ENCODE measurements at places on chromosomes 1 and 21.

- DNase-seq: no peak
These were observed 305.9 kb downstream of the BRINP2 start for GRCh38 chr1:177476676-177477075.

DNA sequence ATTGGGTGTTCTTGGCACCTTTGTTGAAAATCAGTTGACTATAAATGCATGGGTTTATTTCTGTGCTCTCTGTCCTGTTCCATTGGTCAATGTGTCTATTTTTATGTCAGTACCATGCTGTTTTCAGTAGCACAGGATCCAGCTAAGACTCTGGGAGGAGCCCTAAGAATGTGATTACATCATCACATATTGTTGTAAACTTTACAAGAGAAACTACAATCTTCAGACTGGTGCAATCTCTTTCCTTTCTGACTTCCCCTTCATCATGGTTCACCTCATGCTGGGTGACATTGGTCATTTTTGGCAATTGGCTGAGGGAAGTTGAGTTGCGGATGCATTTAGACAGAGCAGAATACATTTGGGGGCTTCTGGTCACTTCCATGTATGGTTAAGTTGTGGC lies 88.4 kb downstream of the C21orf91 start:
- DNase-seq: no peak

DNA sequence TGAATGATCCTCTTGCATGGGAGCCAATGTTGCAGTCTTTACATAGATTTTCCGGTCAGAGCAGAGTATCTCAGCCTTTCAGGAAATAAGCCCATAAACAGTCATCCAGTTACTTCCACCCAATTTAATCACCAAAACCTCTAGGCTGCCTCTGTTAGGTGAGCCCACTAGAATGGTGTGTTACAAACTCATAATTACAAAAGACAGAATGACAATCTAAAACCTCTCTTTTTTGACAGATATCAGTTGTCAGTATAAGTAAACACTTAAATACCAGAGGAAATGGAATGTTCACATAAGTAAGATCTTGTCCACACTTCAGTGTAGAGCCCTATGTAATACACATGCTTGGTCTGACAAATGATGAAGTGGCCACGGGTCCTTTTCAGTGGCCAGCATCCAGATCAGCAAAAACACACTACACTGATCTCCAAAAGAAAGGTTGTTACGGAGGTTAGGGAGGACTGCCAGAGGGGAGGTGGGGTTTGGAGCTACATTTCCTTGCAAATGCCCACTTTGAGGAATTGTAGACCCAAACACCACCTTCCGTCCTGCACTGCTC lies 71.3 kb upstream of the FBXO28 start:
- no peak for DNase-seq

DNA sequence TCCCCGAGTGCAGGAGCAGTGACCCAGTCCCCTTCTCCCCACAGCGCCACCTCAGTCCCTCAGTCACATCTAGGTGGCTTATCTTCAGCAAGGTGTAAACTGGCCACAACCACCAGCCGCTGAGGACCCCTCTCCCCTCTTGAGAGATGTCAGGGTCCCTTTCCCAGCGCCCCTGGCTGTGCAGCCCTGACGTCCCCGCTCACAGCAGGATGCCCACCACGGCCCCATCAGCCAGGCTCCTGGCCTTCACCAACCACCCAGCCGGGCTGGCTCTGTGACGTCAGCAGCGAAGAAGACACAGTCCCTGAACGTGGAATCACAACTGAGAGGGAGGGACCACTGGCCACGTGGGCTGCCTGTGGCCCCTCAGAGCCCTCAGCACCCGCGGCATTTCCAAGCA lies 249.4 kb downstream of the NPHP4 start:
- no peak for DNase-seq

GRCh38 chr21:41731081-41731480 lies 35.8 kb downstream of the RIPK4 start:
- no peak for DNase-seq

- no peak for DNase-seq
These were observed 29.3 kb downstream of the PIK3CD start for GRCh38 chr1:9680828-9681227.

DNA sequence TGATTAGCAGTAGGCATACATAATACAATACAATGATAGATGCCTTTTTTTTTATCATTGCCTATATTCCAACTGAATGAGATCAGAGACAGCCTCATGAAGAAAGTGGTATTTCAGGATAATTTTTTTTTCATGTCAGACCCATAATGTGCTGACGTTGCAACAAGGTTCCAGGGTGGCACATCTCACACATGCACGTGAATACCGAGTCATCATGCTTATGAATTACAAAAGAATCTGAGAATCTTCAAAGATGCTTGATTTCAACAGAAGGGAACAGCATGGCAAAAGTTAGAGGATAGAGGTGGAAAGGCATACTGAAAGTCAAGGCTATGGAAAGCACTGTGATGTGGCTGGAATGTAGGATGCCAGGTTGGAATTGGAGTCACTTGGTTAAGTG lies 5.0 kb upstream of the RNF11 start:
- DNase-seq: no peak

- no peak for DNase-seq
These were observed 179.3 kb downstream of the VAV3 start for GRCh38 chr1:107785496-107786202.

- DNase-seq: no peak
These were observed 12.1 kb downstream of the FOXD2 start for GRCh38 chr1:47449822-47450552.

- DNase-seq: no peak
These were observed 6.3 kb downstream of the CDKN2C start for GRCh38 chr1:50976111-50976889.

GRCh38 chr1:27418326-27419185 lies 26.1 kb downstream of the GPR3 start:
- DNase-seq: no peak

DNA sequence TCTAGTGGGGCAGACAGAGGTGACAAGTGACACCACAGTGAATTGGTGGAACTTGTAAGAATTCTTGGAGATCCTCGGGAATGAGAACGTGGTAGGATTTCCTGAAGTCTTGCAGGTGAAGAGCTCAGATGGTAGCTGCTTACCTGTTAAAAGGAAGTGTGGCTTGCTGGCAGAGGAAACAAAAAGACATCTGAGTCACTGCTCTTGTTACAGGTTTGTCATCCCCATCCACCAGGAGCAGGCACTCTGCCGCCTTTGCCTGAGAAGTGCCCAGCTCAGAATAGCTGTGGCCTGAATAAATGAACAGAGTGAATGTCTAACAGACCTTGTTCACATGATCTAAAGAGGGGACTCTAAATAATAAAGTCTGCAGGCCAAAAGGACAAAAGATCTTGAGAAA lies 12.3 kb upstream of the ZSCAN20 start:
- no peak for DNase-seq

DNA sequence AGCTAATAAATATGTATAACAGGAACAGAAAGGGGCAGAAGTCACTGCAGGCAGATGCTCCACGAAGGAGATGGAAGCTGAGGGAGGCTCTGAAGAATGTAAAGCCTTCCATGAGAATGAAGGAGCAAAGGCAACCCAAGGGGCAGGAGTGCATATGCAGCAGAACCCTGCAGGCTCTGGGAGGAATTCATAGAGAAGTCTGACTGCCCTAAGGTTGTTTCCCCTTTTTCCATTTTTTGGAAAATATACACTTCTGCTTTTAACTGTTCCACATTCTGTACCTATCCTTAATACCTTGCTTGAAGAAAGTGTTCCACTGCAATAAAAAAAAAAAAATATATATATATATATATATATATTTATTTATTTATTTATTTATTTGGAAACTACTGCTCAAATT lies 69.6 kb downstream of the CD34 start:
- DNase-seq: no peak

GRCh38 chr1:103230061-103230460 lies 121.7 kb upstream of the COL11A1 start:
- no peak for DNase-seq

GRCh38 chr1:59446257-59446901 lies 149.5 kb downstream of the FGGY start:
- DNase-seq: no peak

DNA sequence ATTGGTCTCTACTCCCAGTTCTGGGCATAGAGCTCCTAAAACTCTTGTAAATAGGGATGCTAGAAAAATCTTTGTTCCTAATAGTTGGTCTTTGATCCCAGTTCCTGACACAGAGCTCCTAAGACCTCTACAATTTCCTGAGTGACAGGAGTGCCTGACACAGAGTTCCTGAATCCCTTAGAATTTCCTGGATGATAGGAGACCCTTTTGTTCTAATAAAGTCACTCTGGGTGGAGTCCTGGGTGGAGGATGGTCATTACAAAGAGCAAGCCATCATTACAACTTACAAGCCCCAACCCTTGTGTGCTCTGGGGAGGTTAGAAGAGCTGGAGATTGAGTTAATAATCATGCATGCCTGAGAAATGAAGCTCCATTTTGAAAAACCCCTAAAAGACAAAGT lies 58.4 kb downstream of the ZZZ3 start:
- no peak for DNase-seq

GRCh38 chr1:2251786-2252185 lies 23.7 kb downstream of the SKI start:
- no peak for DNase-seq

DNA sequence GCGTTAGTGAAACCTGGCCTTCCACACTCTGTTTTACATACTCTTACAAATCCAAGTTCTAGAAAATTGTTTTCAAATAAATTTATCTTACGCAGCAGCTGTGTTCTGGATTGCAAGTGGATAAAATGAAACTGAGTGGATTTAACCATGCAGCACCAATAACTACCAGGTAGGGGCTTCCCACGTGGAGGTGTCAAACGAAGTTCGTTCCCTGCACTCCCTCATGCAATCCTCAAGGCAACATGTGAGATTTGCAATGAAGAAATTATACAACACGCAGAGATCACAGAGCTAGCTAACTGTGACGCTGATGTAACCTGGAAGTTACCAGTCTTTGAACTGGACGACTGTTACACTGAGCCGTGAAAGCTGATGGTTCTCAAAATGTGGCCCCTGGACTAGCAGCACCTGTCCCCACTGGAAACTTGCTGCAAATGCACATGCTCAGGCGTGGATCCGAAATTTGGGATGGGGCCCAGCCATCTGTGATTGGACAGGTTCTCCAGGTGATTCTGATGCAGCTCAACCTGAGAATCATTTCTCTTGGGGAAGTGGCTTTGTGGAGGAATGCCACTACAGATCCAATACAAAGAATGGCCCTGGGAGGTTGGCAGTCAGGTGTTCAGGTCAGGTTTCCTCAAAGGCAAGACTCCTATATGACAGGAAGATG lies 36.3 kb downstream of the RSPH1 start:
- no peak for DNase-seq

DNA sequence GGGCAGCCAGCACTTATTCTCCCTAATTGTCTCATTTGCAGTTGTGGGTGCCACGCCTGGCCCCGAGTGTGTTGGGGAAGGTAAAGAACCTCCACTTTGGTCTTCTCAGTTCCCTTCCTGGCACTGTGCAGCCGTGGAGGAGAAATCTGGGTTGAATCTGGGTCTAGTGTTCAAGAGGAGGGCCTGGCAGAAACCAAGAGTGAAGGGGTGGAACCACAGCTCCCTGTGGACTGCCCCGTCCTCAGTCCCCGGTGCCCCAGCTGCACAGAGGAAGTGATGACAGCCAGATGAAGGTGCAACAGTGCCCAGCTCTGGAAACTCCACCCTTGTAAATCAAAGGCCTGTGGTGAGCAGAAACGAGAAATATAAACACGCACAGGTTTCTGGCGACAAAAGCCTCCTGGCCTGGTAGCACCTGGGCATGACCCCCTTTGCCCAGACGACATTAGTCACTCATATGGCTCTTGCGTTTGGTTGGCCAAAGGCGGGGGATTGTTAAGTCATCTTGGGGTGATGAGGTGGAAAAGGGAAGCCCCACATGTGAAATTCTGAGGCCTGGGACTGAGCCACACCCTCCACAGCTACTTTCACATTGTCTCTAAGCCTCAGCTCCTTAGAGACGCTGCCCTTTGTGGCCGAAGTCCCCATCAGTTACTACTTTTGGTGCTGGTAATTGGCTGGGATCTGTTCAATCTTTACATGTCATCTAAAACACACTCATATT lies 4.2 kb upstream of the ECE1 start:
- DNase-seq: no peak

DNA sequence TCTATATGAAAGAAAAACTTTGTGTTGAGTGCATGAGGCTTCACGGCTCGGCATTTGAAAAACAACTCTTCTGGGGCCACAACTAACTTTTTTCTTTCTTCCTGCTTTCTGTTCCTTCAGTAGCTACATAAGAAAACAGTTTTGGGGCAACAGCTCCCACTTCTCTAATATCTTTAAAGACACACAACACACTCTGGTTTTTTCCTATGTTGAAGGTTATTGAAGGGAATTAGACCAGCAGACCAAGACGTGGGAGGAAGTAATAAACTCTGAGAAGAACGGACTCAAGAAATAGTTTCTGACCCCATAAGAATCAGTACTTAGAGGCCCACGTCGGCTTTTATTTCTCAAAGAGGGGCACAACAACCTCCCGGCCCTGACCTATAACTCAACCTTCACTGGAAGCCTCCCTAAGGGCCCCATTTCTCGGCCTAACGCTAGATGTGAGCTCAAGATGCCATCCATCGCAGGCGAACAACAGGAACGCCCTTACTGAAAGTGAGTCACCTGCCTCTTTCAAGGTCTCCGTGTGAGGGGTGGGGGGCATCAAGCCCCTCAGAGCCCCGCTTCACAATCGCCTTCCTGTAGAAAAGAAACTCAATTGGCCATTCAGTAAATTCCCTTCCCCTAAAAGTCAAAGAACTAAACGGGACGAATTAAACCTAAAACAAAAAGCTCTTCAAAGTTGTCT lies 844 bp downstream of the ZMYM6 start:
- peak; percentile 5 for DNase-seq

GRCh38 chr1:12271033-12271432 lies 41.2 kb downstream of the VPS13D start:
- DNase-seq: no peak

DNA sequence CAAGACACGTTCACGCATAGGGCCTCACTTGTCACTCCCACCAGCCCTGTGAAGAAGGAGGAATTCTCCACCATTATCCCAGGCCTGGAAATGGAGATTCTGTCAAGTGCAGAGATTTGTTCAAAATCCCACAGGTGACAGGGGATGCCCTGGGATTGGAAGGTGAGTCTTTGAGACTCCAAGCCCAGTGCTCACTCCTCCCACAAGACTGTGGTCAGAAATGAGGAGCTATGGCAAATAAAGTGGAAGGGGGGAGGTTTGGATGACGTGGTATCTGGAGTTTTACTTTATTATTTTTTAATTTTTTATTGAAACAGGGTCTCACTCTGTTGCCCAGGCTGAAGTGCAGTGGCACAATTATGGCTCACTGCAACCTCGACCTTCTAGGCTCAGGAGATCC lies 12.8 kb upstream of the FOXO6 start:
- DNase-seq: no peak

DNA sequence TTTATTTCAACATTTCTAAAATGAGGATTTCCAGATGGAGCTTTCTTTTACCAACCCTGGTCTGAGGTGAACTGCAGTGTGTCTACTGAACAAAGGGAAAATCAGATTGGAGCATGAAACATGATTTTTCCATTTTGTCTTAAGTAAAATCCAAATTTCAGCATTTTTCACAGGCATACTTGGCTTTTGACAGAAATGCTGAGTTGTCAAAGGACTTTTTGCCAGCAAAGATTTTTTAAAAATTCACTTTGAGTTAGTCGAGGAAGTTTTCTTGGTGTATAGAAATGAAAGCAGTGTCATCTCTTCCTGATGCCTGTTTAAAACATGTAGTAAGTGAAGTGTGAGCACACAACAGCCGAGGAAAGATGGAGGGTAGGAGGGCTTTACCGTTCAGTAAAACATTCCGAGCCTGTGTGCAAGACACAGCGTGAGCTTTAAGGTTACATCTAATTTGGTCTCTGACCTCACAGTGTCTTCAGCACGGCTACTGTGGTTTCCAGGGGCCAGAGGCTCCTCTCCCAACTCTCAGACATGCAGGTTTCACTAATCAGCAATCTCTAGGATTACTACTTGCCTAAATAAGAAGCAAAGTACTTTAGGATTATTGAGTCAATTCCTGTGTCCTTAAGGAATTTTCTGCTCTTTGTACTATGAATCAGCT lies 45.9 kb downstream of the SAMD13 start:
- no peak for DNase-seq

Measured in right renal pelvis (tissue), 4 donors.